ENCODE measurements at places on chromosomes 13 and 19. TPM values are rescaled to one million over a fixed set of nuclear protein-coding genes. Genes with fewer than 3 reads are reported as not detected.

The MYADM gene
- 148 TPM for total RNA-seq

The ARHGEF18 gene
- 17.1 TPM for total RNA-seq

The TTYH1 gene
- total RNA-seq, result not detected

The CACNG6 gene
- 0.72 TPM for total RNA-seq

The SLITRK1 gene
- not detected for total RNA-seq

The TTC9B gene
- total RNA-seq, result not detected

The SPACA4 gene
- not detected for total RNA-seq

The ACP5 gene
- 1.3 TPM for total RNA-seq

The ICAM5 gene
- total RNA-seq, result 4.5 TPM

The CAPN12 gene
- 2.8 TPM for total RNA-seq

The ZNF304 gene
- total RNA-seq, result 5.0 TPM

The WDR87 gene
- not detected for total RNA-seq

The MAST1 gene
- total RNA-seq, result 0.32 TPM

The ZNF560 gene
- total RNA-seq, result under 0.01 TPM

The CASP14 gene
- not detected for total RNA-seq

The BCL2L12 gene
- 7.8 TPM for total RNA-seq

The BORA gene
- 3.2 TPM for total RNA-seq

The FPR3 gene
- total RNA-seq, result not detected

The PRX gene
- 1.8 TPM for total RNA-seq

The RNF113B gene
- not detected for total RNA-seq

The TPTE2 gene
- not detected for total RNA-seq

The F2RL3 gene
- 1.3 TPM for total RNA-seq

The FFAR1 gene
- not detected for total RNA-seq

The JUND gene
- total RNA-seq, result 107 TPM

The TJP3 gene
- total RNA-seq, result not detected

The KLF5 gene
- total RNA-seq, result 2.1 TPM

The B3GNT3 gene
- not detected for total RNA-seq

The SCAF1 gene
- 21.1 TPM for total RNA-seq

The CCDC122 gene
- total RNA-seq, result 3.2 TPM

The CCNA1 gene
- total RNA-seq, result 7.5 TPM

The DZIP1 gene
- 21.7 TPM for total RNA-seq

All from cardiac atrium fibroblast (primary cell).